Adipocyte (in vitro differentiated cells): ENCODE measurements at places on chromosomes 4 and X.
A peak's percentile ranks its signal among the peaks of the same experiment; 100 is the strongest.

GRCh38 chr4:185624259-185624589, 88.9 kb upstream of the PDLIM3 start:
- DNase-seq: no peak

GRCh38 chrX:152942077-152942442, 44.2 kb downstream of the ZNF185 start:
- DNase-seq: no peak

DNA sequence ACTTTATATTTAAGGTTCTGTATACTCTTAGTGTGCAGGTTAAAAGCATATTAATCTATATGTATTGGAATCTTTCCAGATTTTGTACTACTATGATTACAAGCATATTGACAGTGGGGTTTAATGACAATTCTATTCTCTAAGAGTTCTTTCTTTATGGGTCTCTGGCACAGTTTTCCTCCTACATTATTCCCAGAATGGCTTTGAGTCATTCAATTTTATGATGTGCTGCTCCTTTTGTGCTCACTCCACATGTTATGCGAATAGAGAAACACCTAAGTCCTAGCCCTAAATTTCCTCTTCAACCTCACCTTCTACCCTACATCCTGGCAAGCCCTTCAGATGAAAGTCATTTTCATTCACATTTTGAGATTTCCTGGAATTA, 209.9 kb upstream of the DIAPH2 start:
- no peak for DNase-seq

- DNase-seq: no peak
Measured at GRCh38 chr4:23969635-23970145, 79.8 kb upstream of the PPARGC1A start.

GRCh38 chrX:153348421-153348820, 14.5 kb downstream of the ZNF275 start:
- DNase-seq: no peak

- no peak for DNase-seq
Measured at GRCh38 chr4:2261853-2262144, at the start of gene MXD4. Gene MXD4, minus strand, starts transcription at chr4:2262109. Its CDS starts 129 bp downstream, at chr4:2261980.

- DNase-seq: no peak
Measured at GRCh38 chrX:362937-363620, 23.6 kb downstream of the PPP2R3B start.

- DNase-seq: peak; percentile 54
Measured at GRCh38 chrX:100447655-100448397, 37.8 kb upstream of the PCDH19 start.

DNA sequence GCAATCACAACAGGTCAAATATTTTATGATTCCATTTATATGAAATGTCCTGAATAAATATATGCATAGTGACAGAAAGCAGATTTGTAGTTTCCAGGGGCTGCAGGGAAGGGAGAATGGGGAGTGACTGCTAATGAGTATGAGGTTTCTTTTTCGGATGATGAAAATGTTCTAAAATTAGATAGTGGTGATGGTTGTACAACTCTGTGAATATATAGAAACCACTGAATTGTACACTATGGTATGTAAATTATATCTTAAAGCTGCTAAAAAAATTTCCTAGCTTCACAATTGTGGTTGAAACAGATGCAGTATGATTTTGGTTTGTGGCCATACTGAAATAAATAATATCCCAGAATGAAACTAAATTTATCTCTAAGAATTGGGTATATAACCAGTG, 12.9 kb upstream of the IL2 start:
- DNase-seq: no peak

GRCh38 chr4:128388352-128388630, 100.7 kb upstream of the PGRMC2 start:
- no peak for DNase-seq

DNA sequence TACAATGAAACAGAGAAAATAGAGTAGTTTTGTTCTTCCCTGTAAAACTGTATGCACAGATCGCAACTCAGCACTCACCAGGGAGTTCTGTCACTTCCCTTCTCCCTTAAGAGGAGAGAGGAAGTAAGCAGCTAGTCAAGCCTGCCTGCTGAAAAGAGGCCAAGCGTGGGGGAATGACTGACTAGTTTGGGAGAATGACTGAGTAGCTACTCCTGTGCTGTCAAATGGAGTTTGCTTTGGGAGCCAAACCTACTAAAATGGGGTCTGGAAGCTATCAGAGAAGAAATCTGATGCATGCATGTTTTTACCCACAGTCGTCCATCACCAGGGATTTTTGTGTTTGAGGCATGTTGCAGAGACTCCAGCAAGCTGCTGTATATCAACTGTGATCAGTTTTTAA, 54.6 kb upstream of the LHFPL1 start:
- DNase-seq: peak; percentile 15

DNA sequence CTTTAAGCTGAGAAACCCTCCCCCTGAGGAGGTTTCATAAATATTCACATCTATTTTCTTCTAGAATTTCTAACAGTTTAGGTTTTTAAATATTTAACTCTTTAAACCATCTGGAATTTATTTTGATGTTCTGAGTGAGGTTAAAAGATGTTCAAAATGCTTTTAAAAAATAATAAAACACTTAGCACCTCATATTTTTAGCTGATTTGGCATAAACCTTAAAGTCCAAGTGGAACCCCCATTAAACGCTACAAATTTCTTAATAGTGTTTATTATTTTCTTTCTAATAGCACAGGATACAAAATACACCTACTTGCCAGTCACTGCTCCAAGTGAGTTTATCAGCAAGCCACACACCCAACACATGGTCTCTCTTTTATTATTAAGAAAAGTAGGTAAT, 277.2 kb downstream of the QDPR start:
- no peak for DNase-seq

- peak; percentile 86 for DNase-seq
Measured at GRCh38 chr4:87353592-87353991, 30.9 kb upstream of the HSD17B13 start.

- DNase-seq: peak; percentile 75
Measured at GRCh38 chr4:80685214-80685613, 345.3 kb upstream of the BMP3 start.

GRCh38 chr4:100882661-100883060, 364.8 kb upstream of the EMCN start:
- DNase-seq: no peak

DNA sequence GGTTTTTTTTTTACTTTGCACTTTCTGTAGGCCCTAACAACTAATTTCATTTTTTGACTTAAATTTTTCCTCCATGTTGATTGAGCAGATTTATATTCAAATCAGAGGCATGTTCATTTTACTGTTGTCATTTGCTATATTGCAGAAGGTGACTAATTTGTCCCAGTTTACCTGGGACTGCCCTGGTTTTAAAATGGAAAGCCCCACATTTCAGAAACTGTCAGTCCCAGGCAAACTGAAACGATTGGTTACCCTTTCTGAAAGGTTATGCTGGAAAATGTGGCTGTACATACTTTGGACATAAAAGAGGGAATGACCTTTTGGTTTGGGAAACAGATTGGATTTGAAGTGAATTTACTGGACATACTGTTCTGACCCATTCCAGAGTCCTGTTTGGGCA, 160.0 kb downstream of the SPCS3 start:
- no peak for DNase-seq

- DNase-seq: no peak
Measured at GRCh38 chrX:25650216-25650820, 487.8 kb upstream of the MAGEB18 start.

- peak; percentile 79 for DNase-seq
Measured at GRCh38 chrX:53089224-53089842, 4.6 kb upstream of the KANTR start.

DNA sequence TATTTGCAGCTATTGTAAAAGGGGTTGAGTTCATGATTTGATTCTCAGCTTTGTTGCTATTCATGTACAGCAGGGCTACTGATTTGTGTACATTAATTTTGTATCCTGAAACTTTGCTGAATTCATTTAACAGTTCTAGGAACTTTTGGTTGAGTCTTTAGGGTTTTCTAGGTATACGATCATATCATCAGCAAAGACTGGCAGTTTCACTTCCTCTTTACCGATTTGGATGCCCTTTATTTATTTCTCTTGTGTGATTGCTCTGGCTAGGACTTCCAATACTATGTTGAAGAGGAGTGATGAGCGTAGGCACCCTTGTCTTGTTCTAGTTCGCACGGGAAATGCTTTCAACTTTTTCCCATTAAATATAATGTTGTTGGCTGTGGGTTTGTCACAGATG, 48.1 kb downstream of the NPY1R start:
- DNase-seq: no peak

DNA sequence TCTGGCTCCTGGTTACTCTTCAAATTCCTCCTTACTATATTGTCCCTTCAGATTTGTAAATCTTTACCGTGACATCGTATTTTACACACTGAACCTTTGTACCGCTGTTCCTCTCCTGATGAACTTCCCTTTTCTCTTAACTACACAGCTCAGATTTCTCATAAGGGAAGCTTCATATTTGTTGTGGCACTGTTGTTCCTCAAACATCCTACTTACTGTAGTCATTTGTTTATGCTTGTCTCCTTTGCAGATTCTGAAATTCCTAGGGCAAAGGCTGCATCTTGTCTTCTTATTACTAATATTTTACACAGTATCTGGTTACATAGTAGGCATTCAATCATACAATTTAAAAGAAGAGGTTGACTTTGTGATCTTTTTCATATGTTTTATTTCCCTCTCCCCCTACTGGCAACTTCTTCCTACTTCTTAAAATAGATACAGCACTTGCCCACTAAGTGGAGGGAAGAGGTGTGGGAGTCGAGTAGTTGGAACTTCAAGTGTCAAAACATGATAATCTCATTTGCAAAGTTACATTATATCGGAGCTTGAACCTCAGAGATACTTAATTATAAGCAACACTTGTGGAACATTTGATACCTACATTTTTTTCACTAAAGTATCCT, 50.0 kb downstream of the TET2 start:
- peak; percentile 29 for DNase-seq

DNA sequence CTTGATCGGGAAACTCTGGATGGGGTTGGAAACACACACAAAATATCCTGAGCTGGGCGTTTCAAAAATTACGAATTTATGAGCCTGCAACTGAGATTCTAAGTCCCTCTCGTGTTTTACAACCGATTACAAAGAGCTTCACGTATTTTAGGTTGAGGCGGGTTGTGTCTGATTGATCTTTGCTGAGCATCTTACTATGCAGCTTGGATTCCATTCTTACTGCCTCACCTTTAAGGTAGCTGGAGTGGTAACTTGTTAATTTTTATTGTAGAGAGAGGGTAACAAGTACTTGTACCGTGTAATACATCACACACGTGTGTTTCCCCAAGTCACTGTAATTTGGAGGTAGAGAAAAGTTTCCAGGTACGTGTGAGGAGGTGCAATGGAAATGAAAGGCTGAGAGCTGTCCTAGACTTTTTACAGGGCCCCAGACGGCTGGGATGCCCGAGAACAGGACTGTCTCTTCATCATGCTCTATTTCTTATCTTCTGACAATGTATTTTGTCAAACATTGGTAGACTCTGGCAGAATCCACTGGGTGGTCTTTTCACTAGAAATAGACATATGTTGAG, 97.8 kb upstream of the TENM3 start:
- no peak for DNase-seq

GRCh38 chr4:33078145-33078544, 2358.0 kb downstream of the PCDH7 start:
- no peak for DNase-seq

DNA sequence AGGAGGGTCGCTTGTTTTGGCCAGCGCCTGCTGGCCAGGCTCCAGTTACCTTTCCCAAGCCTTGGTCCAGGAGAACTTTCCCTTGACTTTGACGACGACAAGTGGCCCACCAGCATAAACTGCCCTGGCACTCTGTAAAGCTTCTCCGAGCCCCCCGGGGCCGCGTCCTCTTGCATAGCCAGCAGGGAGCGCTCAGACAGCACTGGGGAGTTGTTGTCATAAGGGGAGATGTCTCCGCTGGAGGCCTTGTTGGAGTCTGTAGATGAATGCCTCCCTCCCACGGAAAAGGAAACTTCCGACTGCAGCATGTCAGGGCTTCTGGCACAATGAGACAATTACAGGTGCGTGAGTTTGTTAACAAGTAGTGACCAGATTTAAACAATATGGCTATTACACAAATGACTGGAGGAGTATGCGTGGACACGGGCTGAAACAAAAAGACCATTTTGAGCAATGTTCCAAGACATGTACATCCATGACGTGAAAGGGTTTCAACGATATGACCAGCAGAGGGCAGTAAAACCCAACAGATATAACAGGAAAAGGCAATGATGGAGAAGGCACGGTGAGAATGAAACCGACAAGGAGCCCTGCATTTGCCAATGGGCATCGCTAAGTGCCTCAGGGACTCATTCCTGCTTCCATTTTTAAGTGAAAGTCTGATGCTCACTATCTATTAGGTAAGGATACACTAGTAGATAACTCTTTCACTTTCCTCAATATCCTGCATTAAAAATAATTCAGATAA, 33.0 kb downstream of the HCCS start:
- peak; percentile 89 for DNase-seq

DNA sequence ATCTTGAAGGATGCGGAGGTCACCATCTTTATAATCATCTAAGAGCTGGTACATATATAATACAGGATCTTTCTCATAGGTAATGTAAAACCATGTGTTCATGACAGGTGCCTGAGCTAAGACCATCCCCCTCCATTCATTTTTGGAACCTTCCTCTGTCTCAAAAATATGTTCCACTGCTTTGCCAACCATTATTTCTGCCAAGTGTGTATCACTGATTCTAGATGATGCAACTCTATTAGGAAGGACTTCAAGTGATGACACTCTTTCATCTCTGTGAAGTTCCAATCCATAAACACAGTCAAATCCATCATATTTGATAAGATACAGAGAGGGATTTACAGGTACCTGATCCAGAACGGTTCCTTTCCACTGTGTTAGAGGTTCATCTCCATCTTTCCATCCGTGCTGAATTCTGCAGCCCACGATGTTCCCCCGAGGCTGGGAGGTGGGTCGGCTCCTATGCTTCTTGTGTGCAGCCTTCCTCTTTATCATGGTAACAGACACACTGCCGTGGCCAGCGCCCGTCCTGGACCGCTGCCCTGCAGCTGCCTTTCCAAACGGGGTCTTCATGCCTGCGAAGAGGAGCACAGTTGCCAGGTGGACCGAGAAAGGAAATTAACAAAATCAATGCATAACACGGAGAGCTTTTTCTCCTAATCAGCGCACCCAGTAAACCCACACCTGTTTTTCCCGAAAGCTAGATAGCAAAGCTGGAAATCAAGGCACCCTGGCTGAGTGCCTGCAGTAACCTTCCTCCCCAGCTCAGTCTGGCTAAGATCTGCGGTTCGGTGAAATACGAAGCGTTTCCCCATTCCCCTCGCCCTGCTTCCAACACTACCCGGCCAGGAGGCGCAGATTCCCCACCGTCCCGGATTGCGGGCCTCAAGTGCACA, 718 bp downstream of the SPIN3 start:
- DNase-seq: peak; percentile 0

- DNase-seq: no peak
Measured at GRCh38 chr4:110172972-110173371, 25.4 kb downstream of the ELOVL6 start.

- peak; percentile 89 for DNase-seq
Measured at GRCh38 chr4:118758293-118758692, 73.1 kb downstream of the METTL14 start.
